ENCODE measurements at places on chromosomes 1 and 21. TPM values are rescaled to one million over a fixed set of nuclear protein-coding genes. Genes with fewer than 3 reads are reported as not detected.

DCST1 gene
- not detected for total RNA-seq

DTL gene
- 0.58 TPM for total RNA-seq

MYOCOS gene
- total RNA-seq: not detected

SPRR2A gene
- not detected for total RNA-seq

CLSTN1 gene
- total RNA-seq: 56.7 TPM

DNA sequence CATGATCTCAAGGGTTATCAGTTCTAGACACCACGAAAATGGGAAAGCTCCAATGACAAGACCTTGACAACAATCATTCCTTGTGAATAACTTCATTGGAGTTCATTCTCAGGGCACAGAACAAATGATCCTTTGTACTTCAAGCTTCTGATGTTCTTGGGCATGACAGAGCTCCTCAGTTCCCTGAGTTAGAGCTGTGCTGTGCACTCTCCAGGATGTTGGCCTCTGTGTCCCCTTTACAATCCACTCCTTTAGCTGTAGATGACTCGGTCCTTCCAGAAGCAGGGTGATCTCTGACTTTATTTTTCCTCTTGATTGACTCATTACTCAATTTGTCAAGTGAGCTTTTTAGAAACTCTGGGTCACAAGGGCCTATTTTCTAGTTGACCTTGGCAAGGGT is 3.9 kb upstream of the FAM78B start:
- no peak overlapping the region for H3K4me3 ChIP-seq
- H3K4me1 ChIP-seq: peaks cover 16% of the 10 kb centered on the region
- DNase-seq: no peak

DNA sequence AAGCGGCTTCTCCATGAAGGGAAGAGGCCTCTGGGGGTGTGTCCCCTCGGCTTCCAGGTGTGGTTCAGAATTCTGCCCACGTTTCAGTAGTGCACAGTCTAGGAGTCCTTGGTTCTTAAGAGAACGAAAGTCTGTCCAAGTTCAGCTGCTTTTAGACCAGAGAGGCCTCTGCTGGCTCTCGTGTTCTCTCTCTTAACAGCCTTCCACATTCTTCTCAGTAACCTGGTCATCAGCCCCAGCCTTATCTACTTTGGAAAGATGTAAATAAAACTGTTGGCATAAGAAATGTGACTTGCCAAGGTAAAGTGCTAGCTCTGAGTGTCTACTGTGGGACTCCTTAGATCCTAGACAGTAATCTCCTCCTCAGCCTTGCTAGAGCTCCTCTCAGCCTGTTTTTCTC is 15.3 kb upstream of the STUM start:
- DNase-seq: no peak
- H3K4me1 ChIP-seq: no peaks in the 10 kb centered on the region
- H3K4me3 ChIP-seq: no peak overlapping the region
- H3K36me3 ChIP-seq: no peaks in the 10 kb centered on the region
- H3K27ac ChIP-seq: no peak overlapping the region
- H3K27me3 ChIP-seq: no peaks in the 10 kb centered on the region

DNA sequence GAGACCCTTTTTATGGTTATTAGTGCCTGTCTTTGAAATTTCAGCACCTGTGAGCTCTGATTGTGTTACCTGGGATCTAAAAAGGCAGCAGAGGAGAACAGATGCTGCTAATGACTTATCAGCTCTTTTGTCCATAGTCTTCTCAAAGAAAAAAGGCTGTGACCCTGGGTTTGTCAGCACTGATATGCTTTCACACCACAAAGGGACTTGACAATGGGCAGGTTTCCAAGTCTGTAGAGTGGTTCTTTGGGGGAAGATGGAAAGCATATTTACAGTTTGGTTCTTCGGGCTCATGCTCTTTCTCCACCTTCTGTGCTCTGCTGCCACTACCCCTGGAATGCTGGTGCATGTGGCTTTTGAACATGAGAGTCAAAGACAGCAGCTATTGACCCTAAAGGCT is 32.0 kb downstream of the DNAJC6 start:
- H3K4me1 ChIP-seq: no peaks in the 10 kb centered on the region
- DNase-seq: no peak
- no peak overlapping the region for H3K27ac ChIP-seq

GRCh38 chr1:187267827-187268226 is 439.1 kb downstream of the PLA2G4A start:
- DNase-seq: no peak
- H3K36me3 ChIP-seq: no peaks in the 10 kb centered on the region
- no peak overlapping the region for H3K27ac ChIP-seq
- H3K27me3 ChIP-seq: no peaks in the 10 kb centered on the region
- H3K4me3 ChIP-seq: no peak overlapping the region

DNA sequence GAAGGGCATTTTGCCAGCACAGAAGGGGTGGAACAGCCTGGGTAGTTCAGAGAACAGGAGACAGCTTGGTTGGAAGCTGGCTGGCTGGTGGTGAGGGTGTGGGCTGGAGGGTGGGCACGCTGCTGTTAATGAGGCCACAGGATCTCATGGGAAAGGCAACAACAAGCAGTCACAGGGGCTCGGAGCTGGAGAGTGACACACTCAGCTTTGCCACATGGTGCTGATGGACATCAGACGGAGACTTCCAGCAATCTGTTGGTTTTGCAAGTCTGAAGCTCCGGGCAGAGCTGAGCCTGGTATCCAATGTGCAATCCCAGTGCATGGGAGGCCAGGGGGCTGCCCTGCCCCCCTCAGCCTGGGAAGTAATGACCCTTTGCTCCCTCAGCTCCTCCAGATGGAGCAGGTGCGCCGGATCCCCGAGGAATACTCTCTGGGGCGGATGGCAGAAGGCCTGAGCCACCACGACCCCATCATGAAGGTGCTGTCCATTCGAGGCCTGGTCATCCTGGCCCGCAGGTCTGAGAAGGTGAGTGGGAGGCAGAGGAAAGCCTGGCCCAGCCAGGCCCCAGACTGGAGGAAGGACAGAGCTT is 15.6 kb upstream of the TTC4 start:
- H3K4me1 ChIP-seq: no peaks in the 10 kb centered on the region
- no peak overlapping the region for H3K27ac ChIP-seq
- no peak overlapping the region for H3K4me3 ChIP-seq
- no peaks in the 10 kb centered on the region for H3K36me3 ChIP-seq

- H3K27me3 ChIP-seq: no peaks in the 10 kb centered on the region
- H3K36me3 ChIP-seq: no peaks in the 10 kb centered on the region
Measured at GRCh38 chr1:226051365-226051764, 11.2 kb upstream of the H3-3A start.

DNA sequence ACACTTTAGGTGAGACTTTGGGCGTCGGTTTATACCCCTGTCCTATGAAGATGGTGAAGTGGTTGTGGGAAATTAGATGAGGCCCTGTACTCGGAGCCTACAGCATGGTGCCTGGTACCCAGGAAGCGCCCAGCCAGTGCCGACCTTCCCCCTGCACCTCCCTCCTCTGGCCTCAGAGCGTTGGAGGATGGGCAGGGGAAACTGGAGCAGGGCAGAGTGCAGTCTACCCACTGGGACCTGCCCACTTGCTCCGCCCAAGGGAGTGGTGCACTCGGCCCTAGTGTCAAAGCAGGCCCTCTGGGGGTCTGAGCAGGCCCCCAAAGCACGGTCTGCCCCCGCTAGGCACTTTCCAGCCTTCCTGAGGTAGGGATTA is 13.0 kb upstream of the TTC22 start:
- no peak overlapping the region for H3K27ac ChIP-seq
- H3K4me1 ChIP-seq: no peaks in the 10 kb centered on the region
- H3K4me3 ChIP-seq: no peak overlapping the region
- no peak for DNase-seq
- no peaks in the 10 kb centered on the region for H3K27me3 ChIP-seq
- no peaks in the 10 kb centered on the region for H3K36me3 ChIP-seq

DNA sequence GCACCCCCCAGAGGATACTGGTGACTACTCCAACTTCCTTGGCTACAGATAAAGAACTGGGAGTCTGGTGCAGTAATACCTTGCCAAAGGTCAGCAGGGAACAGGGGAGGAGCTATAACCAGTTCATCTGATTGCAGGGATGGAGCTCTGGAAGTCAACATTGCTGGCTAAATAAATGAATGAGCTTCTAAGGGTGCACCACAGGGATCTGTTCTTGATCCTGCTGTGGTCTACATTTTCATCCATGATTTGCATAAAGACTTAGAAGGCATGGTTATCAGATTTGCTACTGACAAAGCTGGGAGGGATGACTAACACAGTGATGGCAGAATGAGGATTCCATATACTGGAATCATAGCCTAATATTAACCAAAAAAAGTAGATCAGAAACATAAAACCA is 18.3 kb downstream of the PLEKHA6 start:
- DNase-seq: no peak
- H3K36me3 ChIP-seq: no peaks in the 10 kb centered on the region
- no peak overlapping the region for H3K27ac ChIP-seq

DNA sequence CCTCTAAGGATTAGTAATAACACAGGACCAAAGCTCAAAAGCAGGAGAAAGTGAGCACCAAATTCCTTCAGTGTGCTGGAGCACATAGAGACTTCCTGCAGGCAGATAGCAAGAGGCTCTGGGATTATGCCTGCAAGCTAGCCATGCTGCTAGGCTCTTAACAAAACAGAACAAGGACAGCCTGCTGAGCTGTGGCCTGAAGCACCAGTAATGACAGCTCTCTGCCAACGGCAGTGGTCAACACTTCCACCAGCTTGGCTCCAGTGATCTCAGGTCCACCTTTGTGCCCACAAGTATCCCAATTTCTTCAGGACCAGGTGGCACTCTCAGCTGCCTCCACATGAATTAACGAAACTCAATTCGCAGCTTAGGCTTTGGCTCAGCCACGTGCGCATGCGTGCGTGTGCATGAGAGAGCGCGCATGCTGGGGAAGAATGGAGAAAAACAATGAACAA is 64.2 kb downstream of the SLC45A1 start:
- no peak overlapping the region for H3K4me3 ChIP-seq
- H3K27ac ChIP-seq: peak overlapping the region; percentile 23
- no peaks in the 10 kb centered on the region for H3K36me3 ChIP-seq
- H3K27me3 ChIP-seq: no peaks in the 10 kb centered on the region
- DNase-seq: no peak
